ENCODE measurements at places on chromosomes 7 and 10.

GRCh38 chr10:105797234-105797890 is 1156.3 kb downstream of the SORCS3 start:
- no peak for DNase-seq

DNA sequence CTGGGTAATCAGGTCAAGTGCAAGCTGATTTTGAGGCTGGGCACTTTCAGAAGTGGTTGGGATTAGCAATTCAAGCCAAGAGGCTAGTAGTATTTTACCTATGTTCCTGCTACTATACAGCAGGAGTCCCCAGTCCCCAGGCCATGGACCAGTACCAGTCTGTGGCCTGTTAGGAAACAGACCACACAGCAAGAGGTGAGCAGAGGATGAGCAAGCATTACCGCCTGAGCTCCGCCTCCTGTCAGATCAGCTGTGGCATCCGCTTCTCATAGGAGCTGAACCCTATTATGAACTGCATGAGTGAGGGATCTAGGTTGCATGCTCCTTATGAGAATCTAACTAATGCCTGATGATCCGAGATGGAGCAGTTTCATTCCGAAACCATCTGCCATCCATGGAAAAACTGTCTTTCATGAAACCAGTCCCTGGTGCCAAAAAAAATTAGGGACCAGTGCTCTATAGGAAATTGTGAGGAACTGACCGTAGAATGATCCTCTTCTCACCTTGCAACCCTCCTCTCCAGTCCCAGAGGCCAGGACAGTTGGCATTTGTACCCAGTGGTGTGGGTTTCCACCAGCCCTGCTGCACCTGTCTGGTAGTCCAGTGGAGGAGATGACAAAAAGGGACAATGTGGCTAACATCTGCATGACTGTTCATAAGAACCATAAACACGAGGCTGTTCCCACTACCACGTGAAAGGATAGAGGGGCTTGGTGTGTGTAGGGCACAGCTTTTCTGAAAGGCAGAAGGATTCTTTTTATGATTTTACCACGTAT is 172.5 kb downstream of the KIAA1217 start:
- DNase-seq, result no peak

- no peak for DNase-seq
These were observed 25.8 kb upstream of the ADRB1 start for GRCh38 chr10:114017873-114018272.

DNA sequence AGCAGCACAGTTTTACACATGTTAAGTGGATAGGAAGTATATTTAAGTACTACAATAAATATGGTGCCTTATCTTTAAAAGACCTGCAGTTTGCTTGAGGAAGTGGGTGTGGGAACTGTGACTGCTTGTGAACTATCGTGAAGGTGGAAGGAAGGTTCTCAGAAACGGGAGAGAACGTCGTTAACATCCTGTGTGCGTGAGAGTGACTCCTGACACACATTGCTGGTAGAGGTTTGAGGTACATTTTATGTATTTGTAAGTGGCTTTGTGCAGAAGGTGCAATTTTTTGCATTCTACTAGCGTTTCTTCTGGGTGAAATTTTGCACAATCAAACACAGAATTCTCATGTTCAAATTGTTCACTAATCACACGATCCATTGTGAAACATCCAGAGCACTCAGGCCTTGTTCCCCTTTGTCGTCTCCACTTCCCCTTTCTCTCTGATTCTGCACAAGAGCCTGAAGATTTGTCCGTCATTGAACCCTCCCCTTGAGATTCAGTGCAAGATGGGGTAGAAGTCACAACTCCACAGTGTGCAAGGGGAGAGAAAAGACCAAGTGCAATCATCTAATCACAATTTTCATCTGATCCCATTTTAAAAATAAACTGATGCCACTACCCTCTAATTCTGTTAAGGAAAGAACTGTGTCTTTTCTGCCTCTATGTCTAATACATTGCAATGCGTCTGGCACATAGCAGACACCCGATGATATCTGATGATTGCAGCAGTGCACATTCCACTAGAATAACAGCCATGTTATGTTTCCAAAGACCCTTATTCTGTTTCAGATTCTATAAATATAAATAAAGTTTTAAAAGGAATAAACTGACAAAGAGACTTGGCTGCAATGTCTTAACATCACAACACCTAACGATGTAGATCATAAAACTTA is 279.9 kb downstream of the NEBL start:
- peak; percentile 19 for DNase-seq

DNA sequence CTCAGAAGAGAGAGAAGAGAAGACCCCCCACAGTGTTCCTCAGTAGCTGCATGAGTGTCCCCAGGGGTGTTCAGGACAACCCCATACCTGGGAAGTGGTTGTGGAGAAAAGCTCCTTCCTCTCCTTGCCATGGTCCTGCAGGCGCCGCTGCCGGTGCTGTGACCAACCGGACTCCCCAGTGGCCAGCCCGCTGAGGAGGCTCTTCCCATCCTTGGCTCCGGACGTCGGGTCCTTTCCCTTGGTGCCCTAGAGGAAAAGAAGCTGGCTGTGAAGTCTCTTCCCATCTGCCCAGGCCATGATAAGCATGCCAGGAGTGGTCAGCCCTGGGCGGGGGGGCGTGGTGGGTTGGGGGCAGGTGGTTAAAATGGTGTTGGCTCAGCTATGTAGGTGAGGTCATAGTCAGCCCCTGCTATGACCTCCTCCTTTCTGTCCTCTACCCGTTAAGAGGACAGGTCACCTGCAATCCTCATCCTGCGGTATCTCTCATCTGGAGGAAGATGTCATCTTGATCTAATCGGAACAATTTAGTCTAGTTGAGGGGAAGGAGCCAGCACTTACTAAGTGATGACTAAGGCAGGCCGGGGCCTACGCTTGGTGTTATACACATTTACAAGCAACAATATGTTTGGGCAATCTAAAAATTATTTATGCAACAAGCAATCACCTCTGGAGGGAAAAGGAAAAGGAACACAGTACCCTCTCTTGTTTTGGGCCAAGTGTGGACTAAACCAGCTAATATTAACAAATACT is 13.2 kb downstream of the WDR91 start:
- no peak for DNase-seq

DNA sequence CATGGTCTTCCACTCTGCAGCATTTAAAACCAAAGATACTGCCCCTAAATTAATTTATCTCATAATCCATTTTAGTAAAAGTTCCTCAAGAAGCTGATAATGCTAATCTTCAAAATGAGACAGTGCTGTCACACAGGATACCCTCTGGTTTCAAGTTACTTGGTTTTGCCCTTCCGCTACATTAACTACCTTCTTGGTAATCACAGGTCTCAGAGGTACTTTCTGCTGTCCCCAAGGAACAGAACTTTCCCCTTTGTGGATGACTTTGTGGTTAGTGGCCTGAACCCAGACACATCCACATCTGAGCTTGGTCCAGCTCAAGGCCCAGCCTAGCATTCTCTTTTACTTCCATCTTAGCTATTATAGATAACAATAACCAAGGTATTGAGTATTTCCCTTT is 88.8 kb upstream of the TMEM26 start:
- no peak for DNase-seq

GRCh38 chr7:37684927-37685326 is 1.4 kb downstream of the GPR141 start:
- DNase-seq, result no peak
